ENCODE measurements at places on chromosomes 11 and 22.

- no peak for DNase-seq
These were observed 21.4 kb downstream of the KCNQ1OT1 start for GRCh38 chr11:2678396-2678795.

- peak; percentile 24 for DNase-seq
These were observed 57.6 kb downstream of the SYN3 start for GRCh38 chr22:33000342-33001280.

DNA sequence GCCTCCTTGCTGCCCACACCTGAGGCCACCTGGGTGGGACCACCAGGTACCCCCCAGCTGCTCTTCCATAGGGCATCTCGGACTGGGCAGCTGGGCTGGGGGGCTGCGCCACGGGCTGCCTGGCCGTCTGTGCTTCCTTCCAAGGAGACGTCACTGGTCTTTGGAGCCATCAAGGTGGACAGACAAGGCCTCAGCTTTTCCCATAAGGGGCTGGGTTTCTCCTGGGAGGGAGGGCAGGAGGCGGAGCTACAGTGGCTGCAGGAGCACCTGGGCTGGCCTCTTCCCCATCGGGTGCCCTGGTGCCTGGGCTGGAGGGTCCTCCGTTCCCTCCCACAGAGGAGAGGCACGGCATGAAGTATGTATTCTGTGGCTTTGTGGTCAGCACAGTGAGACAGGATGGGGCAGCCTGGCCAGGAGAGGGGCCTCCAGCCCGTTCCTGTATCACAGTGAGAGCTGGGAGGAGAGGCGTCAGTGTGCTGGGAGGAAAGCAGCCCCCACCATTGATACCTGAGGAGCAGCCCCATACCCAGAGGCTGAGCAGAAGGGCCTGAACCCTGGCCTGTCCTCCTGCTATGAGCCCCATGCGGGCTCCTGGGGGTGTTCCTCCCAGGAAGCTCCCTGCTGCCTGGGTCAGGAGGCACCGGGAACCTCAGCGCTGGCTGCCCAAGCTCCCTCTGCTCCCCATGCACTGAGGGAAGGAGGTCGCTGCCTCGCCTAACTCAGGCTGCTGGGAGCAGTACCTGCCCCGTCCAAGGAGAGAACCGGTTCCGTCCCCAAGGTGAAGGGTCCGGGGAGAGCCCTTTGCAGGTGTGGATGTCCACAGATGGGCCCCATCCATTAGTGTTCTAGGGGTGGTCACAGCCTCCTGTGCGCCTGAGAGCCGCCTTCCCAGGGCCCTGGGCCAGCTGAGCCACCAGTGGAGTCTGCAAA is 1075.0 kb downstream of the BRD1 start:
- no peak for DNase-seq

DNA sequence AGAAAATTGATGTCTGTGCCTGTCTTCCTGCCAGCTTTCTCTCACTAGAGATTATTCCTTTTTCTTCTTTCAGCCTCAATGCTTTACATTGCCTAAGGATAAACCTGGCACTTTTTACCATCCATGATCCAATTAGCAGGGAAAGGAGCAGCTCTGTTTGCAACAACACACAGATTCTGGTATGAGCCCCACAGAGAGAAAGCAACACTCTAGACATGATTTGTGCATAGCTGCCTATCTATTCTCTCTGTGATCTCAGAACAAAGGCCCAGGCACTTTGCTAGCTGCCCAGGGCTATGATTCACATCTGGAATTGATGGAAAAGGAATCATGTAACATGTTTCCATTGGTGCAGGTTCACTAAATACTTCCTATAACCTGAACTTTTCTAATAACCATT is 685.0 kb downstream of the ETS1 start:
- DNase-seq = no peak

DNA sequence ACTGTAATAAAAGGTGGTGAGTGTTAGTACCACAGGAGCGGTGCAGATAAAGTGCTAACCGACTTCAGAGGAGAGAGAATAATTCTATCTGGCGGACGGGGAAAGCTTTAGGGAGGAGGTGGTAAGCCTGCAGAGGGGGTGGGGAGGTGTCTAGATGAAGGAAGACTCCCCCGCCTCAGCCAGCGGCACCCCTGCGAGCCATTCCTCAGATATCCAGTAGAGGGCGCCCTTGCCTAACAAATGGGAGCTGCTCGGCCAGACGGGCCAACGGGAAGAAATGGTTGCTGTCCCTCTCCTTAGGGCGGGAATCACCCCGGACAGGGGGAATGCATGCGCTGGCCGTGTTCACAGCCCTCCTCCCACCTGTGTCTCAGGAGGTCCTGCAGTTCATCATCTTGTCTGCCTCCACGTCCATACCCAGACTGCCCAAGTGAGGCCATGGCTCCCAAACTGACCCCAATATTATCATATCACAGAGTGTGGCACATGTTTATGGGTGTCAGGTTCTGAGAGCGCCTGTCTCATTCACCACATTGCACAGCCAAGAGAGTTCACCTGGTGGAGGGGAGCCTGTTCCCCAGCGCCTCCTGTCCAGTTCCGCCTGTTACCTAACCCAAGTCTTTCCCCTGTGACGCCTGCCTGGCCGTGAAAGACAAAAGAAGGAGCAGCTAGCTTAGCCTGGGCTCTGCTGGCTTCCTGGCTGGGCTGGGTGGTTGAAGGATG is 85.5 kb downstream of the ST3GAL4 start:
- DNase-seq = peak; percentile 79

DNA sequence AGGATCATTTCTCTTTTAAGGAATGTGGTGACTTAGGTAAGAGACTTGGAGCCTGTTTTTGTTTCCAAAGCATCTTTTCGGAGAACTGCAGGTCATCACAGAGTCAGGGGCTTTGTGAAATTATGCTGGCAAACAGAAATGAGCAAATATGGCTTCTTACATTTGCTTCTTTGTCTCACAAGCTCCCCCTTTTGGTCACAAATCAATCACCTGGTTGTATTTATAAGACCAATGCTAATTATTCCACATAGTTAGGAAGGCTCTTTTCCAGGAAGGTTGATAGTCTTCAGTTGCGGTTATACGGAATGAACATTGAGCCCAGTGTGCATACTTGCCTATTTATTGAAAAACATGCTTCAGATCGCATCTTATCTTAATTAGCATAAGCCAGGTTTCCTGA is 34.6 kb upstream of the CEP126 start:
- no peak for DNase-seq

DNA sequence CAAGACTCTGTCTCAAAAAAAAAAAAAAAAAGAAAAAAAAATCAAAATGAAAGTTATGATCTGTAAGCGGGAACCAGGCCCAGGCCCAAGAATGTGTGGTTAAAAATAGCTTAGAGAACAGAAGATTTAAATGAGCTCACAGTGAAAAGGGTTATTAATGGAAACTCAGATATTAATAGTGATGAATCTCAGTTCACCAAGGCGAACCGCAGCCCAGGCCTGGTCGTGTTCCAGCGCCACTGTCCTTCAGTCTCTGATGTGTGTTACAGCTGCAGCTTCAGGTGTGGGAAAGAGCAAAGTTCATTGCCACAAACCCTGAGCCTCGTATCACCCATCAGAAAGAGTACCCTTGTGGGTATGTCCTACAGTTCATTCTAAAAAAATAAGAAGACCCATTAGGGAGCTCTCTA is 107.1 kb downstream of the GAB2 start:
- no peak for DNase-seq

- DNase-seq = peak; percentile 19
These were observed 328.8 kb upstream of the PITPNB start for GRCh38 chr22:28247667-28248363.

DNA sequence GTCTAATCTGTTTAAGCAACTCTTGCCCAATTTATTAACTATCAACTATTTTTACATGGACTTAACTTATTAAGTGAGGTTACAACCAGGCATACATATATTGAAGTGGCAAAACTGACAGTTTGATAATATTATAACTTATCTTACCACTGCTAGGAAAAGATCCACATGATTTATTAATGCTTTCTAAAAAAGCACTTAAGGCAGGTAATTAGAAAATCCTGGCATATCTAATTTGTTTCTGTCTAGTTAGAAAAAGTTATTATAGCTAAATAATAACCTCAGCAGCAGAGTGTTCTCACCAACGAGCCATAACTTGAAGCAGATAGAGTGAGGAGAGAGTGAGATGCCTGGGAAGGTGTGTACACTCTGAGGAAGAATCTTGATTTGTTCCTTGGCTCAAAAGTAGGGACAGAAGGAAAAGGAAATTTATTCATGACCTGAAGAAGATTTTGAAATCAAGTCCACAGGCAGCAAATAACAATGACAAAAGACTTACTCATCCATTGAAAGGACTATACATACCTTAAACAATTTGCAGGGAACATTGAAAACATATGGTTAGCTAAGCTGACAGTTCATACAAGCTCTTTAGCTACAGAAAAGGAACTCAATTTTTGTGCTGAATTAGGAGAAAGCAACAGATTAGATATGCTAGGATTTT is 7.1 kb upstream of the MUC15 start:
- DNase-seq = no peak

GRCh38 chr11:33237039-33237597 is 20.1 kb upstream of the HIPK3 start:
- no peak for DNase-seq

DNA sequence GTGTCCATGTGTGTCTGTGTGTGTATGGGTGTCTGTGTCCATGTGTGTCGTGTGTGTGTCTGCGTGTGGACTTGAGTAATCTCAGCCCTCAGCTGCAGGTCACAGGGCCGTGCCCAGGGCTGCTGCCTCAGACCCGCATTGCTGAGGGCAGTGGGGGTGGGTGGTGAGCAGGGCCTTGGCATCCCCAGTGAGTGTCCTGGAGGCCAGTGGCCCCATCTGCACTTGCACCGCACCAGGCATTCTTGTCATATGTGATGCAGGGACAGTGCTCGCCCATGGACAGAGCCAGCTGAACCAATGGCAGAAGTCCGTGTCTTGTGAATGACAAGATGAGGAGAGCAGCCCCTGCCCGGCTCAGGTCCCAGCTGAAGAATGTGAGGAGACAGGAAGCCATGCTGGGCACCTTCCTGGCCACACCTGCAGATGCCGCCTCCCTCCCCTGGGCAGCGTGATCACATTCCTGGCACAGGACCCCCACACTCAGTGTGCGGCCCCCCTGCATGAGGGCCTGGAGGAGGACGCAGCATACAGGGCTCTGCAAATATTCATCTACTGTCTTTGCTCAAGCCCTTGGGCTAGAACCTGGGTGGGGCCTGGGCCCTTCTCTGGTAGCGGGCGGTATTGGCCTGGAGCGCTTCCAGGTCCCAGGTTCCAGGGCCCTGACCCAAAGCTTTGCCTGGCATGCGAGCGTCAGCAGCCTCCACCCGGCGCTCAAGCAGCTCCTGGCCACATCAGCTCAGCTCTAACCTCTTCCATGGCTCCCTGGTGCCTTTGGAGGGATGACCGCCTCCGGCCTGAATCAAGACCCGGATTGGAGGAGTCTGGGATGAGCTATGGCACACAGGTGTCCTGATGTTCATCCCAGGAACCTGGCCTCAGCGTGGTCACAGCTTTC is 3.9 kb downstream of the ALDH3B2 start:
- DNase-seq = no peak

- no peak for DNase-seq
These were observed 103.0 kb upstream of the CD44 start for GRCh38 chr11:35035894-35036408.

DNA sequence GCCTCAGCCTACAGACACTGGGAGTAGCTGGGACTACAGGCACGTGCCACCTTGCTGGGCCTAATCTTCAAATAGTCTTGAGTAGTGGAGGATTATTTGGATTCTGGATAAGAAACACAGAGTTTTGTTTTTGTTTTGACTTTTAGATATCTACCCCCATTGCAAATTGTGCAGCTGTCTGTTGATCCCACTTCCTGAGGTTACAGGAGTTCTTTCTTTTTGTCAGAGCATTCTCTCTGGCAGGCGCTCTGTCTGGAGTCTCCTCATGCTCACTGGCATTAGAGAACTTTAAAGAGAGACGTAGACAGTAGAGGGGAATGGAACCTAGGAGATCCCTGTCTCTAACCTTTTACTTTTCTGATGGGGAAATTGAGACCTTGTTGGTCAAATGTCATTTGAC is 7.8 kb upstream of the ADAMTS8 start:
- DNase-seq = no peak

DNA sequence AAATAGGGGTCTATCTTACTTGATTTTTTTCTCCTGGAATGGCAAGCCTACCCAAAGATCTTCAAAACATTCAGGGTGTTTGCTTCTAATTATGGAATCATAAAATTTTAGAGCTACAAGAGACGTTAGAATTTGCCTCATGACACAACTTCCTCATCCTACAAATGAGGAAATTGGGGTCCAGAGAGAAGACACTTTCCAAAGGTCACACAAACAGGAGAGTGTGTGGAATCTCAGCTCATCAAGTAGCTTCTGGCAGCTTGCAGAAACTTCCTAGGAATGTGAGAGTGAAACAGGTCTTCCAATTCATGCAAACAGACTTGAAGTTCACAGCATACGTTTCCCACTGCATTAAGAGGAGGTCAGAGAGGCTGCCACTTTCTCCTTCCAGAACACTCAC is 976.0 kb downstream of the OPCML start:
- DNase-seq = no peak

DNA sequence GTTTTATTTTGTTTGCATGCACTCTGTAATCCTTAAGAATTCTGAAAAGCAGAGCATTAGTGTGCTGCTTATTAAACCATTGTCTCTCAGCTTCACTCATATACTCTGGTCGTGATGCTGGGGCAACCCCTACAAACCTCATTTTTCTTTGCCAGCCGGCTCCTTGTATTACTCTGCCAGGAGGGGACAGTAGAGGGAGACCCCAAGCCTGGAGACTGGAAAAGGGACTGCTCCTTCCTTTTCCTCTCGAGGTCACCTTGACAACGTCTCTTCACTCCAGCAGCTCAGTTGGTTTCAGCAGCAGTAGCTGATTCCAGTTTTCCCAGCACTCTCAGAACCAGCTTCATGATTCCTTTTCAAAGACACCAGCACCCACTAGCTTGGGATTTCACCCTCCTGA is 2.8 kb upstream of the JHY start:
- peak; percentile 89 for DNase-seq

DNA sequence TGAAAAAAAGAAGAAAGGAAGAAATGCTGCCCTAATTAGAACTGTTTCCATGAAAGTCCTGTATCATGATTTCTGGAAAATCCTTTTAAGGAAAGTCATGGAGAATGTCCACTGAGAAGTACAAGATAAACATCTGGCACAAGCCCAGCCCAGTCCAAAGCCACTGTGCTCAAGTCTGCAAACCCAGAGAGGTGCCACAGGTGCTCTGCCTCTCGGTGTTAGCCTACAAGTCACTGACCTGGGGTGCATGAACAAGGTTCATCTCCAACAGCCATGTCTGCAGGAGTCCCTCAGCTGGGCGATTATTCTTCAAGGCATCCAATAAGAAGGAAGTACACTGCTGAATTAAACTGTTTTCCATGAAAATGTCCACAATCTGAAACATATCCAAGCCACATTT is 51.1 kb upstream of the SLC25A1 start:
- DNase-seq = no peak

GRCh38 chr11:32701616-32702015 is 92.8 kb downstream of the CCDC73 start:
- no peak for DNase-seq

DNA sequence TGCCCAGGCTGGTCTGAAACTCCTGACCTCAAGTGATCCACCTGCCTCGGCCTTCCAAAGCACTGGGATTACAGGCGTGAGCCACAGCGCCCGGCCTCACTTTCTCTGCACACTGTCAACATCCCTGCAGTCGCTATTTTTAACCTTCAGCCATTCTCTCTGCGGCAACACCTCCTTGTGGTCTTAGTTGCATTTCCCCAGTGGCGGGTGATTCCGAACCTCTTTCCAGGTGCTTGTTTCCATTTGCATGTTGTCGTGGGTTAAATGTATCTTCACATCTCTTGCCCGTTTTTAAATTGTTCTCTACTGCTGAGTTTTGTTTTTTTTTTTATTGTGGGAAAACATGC is 2.2 kb upstream of the SCT start:
- DNase-seq = no peak

Data from NCI-H1092 treated with DMSO at 0.1 percent for 48 hours (cell line).